ENCODE measurements at places on chromosomes 6 and 20. TPM values are rescaled to one million over a fixed set of nuclear protein-coding genes. Genes with fewer than 3 reads are reported as not detected.
A peak's percentile ranks its signal among the peaks of the same experiment; 100 is the strongest.

Gene TCP1
- 140 TPM for total RNA-seq

Gene LRRC73
- total RNA-seq: 0.50 TPM

Gene TBC1D20
- total RNA-seq: 45.9 TPM

Gene ABHD16B
- not detected for total RNA-seq

Gene SEL1L2
- not detected for total RNA-seq

Gene TRIM15
- not detected for total RNA-seq

Gene PPDPF
- 266 TPM for total RNA-seq

Gene RAET1G
- total RNA-seq: 0.29 TPM

Gene DNMT3B
- 0.83 TPM for total RNA-seq

DNA sequence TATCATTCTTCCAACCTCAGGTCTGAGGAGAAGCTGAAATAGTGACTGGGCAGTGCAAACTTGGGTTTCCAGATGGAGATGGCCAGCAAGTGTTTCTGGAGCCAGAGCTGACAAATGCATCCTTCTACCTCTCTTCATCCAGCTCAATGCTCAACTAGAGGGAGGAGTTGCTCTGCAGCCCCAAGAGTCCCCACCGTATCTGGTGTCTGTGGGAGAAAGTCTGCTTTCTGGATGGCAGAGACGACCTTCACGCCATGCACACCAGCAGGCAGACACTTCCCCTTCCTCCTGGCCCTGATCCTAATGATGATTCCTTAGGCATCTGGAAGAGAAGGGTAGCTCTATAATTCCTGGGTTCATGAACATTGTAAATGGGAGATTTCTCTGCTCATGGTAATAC, 127.4 kb upstream of the SPACA1 start:
- no peaks in the 10 kb centered on the region for H3K36me3 ChIP-seq
- no peaks in the 10 kb centered on the region for H3K27me3 ChIP-seq
- no peak for DNase-seq
- no peak overlapping the region for H3K4me3 ChIP-seq
- H3K4me1 ChIP-seq: no peaks in the 10 kb centered on the region

GRCh38 chr6:35360349-35361138, 18.2 kb downstream of the PPARD start:
- peak overlapping the region; percentile 31 for H3K27ac ChIP-seq
- H3K27me3 ChIP-seq: no peaks in the 10 kb centered on the region
- H3K4me3 ChIP-seq: no peak overlapping the region
- peaks cover 39% of the 10 kb centered on the region for H3K4me1 ChIP-seq
- H3K36me3 ChIP-seq: peaks cover 15% of the 10 kb centered on the region

DNA sequence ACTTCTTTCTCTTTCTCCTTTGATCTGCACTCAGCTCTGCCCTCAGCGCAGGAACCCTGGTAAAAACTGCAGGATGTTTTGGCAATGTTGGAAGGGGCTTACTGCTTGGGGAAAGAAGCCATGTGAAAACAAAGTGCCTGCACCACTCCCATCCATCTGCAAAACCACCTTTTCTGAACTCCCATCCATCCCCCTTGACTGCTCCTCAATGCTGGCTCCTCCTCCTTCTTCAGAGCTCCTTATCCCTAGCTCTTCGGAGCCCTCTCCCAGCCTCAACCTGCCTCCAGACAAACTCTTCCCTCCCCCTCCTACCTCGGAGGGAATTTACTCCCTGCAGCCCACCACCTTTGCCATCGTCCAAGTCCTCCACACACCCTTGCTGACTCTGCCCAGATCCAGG, 4.2 kb upstream of the ZBTB12 start:
- H3K4me1 ChIP-seq: peaks cover 23% of the 10 kb centered on the region
- no peak overlapping the region for H3K27ac ChIP-seq
- no peaks in the 10 kb centered on the region for H3K36me3 ChIP-seq

- H3K27ac ChIP-seq: no peak overlapping the region
- no peak for DNase-seq
- H3K4me1 ChIP-seq: no peaks in the 10 kb centered on the region
Measured at GRCh38 chr6:42163981-42164380, 9.2 kb upstream of the GUCA1A start.

DNA sequence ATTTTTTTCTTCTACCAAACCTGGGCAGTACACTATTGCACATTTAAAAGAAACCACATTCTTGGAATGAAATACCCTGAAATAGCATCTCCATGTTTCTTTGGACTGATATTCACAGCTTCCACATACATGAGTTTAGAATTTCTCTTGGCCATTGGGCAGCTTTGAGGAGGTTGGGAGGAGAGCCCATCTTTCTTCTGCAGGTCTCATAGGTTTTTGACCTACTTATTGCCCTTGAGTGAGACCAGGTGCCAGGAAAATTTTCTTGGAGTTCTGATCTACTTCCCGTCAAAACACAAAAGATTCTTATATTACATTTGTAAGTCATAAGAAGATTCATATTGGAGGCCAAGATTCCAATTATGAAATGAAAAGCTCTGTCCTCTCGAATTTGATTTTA, 212.0 kb downstream of the IBTK start:
- no peak overlapping the region for H3K4me3 ChIP-seq
- H3K27ac ChIP-seq: no peak overlapping the region
- no peaks in the 10 kb centered on the region for H3K27me3 ChIP-seq
- no peaks in the 10 kb centered on the region for H3K36me3 ChIP-seq
- H3K4me1 ChIP-seq: no peaks in the 10 kb centered on the region
- DNase-seq: no peak

DNA sequence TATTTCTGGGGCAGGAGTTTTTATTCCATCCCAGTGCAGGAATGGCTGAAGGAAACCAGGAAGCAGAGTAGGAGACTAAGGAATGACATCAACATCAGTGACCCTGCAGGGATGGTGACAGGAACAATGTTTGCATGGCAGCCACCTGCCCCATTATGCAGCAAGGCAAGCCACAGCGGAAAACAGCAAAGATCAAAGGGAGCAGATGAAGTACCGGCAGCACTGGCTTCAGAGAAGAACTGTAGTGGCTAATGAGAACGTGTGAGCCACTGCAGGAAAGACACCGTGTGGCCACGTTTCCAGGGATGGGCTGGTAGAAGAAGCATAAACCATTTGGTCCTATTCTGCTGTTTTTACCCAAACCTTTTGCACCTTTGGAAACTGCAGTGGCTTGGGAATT, 52.9 kb upstream of the TAB2 start:
- peaks cover 4% of the 10 kb centered on the region for H3K4me1 ChIP-seq
- H3K36me3 ChIP-seq: no peaks in the 10 kb centered on the region
- no peaks in the 10 kb centered on the region for H3K27me3 ChIP-seq
- DNase-seq: no peak
- no peak overlapping the region for H3K4me3 ChIP-seq
- H3K27ac ChIP-seq: no peak overlapping the region

- no peak overlapping the region for H3K4me3 ChIP-seq
- no peak overlapping the region for H3K27ac ChIP-seq
- no peaks in the 10 kb centered on the region for H3K4me1 ChIP-seq
- DNase-seq: no peak
- no peaks in the 10 kb centered on the region for H3K36me3 ChIP-seq
Measured at GRCh38 chr6:46219661-46220060, 48.9 kb upstream of the ENPP5 start.

GRCh38 chr20:35830264-35830663, 58.4 kb downstream of the PHF20 start:
- H3K27ac ChIP-seq: no peak overlapping the region
- peaks cover 13% of the 10 kb centered on the region for H3K4me1 ChIP-seq
- no peak overlapping the region for H3K4me3 ChIP-seq
- no peak for DNase-seq
- H3K27me3 ChIP-seq: no peaks in the 10 kb centered on the region

DNA sequence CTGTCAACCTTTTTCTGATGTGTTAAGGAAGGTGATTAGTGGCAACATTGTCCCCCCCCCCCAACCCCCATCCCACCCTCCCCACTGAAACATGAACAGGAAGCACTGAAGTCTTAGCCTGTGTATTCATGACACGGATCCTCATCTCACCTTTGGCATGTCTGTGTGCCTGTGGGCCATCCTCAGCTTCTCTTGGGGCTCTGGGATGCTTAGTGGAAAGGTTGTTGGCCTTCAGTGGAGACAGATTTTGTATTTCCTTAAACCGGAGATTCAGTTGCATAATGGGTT, 93.6 kb downstream of the RREB1 start:
- no peak overlapping the region for H3K4me3 ChIP-seq
- no peak overlapping the region for H3K27ac ChIP-seq
- no peak for DNase-seq
- no peaks in the 10 kb centered on the region for H3K27me3 ChIP-seq
- no peaks in the 10 kb centered on the region for H3K36me3 ChIP-seq

GRCh38 chr6:14361956-14362587, 244.5 kb downstream of the CD83 start:
- peaks cover 22% of the 10 kb centered on the region for H3K4me1 ChIP-seq
- H3K27ac ChIP-seq: peak overlapping the region; percentile 73
- H3K27me3 ChIP-seq: no peaks in the 10 kb centered on the region
- DNase-seq: no peak

GRCh38 chr6:147947521-147947920, 395.1 kb upstream of the SASH1 start:
- H3K4me1 ChIP-seq: peaks cover 11% of the 10 kb centered on the region
- no peaks in the 10 kb centered on the region for H3K36me3 ChIP-seq
- H3K27me3 ChIP-seq: no peaks in the 10 kb centered on the region
- no peak for DNase-seq
- no peak overlapping the region for H3K27ac ChIP-seq

GRCh38 chr20:37735541-37735940, 41.7 kb downstream of the CTNNBL1 start:
- peaks cover 26% of the 10 kb centered on the region for H3K4me1 ChIP-seq
- H3K27ac ChIP-seq: no peak overlapping the region
- H3K27me3 ChIP-seq: no peaks in the 10 kb centered on the region
- H3K36me3 ChIP-seq: peaks cover 34% of the 10 kb centered on the region
- DNase-seq: no peak
- H3K4me3 ChIP-seq: no peak overlapping the region

- no peak overlapping the region for H3K4me3 ChIP-seq
- H3K27me3 ChIP-seq: no peaks in the 10 kb centered on the region
- no peaks in the 10 kb centered on the region for H3K36me3 ChIP-seq
- H3K4me1 ChIP-seq: no peaks in the 10 kb centered on the region
Measured at GRCh38 chr6:85191656-85192055, 258.2 kb upstream of the NT5E start.

- H3K4me1 ChIP-seq: no peaks in the 10 kb centered on the region
- no peak overlapping the region for H3K27ac ChIP-seq
- no peaks in the 10 kb centered on the region for H3K27me3 ChIP-seq
- no peak for DNase-seq
- H3K36me3 ChIP-seq: no peaks in the 10 kb centered on the region
Measured at GRCh38 chr6:99276747-99277146, 72.7 kb downstream of the FAXC start.
